WTC11 (cell line): ENCODE measurements at places on chromosomes 13 and 19.

DNA sequence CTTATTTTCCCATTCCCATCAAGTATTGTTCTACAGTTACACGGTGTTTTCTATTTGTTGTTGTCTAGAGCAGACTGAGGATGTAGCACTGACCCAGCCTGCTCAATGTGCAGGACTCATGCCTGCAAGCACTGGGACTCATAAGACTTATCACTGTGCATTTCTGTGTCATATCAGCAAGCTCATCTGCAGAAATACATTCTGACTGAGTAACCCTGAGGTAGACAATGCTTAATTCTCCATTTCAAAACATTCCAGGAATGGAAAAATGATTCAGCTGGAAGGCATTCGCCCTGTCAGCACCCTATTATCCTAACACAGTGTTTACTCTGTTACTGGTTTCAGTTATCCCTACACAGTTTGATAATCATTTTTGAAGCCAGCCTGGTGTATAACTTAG is 2506.4 kb downstream of the PCDH9 start:
- DNase-seq, result no peak

- DNase-seq, result no peak
These were observed 826.7 kb downstream of the DIAPH3 start for GRCh38 chr13:59337070-59337469.

GRCh38 chr13:110403315-110403714 is 96.2 kb downstream of the COL4A2 start:
- DNase-seq, result no peak

GRCh38 chr19:11581740-11582139 is 4.3 kb upstream of the ACP5 start:
- DNase-seq, result no peak

GRCh38 chr13:102141625-102142472 is 260.0 kb downstream of the FGF14 start:
- DNase-seq, result no peak

DNA sequence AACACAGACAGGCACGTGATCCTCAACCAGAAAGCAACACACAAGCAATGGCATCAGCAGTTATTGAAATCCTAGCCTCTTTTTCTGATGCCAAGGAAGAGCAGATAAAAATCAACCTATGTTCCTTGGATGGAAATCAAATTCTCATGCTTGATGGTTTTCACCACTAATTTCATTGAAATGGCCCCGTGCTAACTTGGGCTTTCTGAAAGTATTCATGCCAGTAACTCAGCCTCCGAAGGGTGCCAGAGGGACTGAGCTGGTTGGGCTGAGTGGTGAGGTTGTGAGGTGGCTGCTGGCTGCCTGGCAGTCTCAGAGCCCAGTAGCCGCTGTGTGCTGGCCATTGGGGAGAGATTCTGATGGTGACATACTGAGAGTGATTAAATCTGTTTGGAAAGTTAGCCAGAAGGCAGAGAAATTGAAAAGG is 309.3 kb downstream of the DCT start:
- peak; percentile 15 for DNase-seq

DNA sequence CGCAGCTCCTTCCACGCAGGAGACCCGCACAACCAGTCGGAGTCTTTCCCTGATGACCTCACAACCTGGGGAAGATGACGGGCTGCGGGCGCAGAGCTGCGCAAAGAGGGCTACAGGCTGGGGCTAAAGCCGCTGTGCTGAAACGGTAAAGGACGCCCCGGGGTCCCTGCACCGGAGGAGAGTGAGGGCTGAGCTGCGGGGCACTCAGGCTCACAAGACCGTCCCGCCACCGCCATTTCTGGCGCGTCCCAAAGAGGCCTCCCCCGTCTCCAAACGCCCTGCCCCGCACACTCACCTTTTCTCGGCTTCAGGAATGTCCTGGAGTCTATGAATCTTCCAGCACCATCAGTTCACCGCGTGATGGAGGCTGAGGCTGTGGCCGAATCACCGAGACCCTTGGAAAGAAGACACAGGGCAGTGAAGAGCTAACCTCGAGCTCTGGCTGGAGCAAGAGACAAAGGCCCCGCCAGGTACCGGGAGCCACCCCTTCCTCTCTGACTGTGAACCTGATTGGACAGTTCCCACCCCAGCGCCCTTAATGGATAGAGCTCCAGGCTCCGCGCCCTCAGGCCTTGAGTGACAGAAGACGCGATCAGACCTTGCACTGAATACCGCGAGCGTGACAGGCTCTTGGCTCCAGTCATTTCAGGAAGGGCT is 41.8 kb upstream of the ZNF429 start:
- DNase-seq, result peak; percentile 85

DNA sequence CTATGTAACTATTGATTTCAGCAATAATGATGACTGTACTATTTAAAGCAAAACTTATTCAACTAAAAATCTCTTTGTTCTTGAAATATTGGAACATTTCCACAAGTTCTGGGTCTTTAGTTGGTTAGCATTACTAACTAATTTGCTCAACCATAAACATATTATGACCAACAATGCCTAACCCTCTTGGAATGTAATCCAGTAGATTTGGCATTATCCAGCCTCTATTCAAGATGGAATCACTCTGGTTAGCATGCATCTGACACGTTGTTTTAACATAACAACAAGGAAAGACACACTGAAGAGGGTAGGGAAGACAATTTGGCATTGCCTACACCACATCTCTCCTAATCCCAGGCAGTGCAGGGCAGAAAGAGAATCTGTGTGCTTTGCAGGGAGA is 941.3 kb upstream of the PCDH20 start:
- DNase-seq, result no peak

DNA sequence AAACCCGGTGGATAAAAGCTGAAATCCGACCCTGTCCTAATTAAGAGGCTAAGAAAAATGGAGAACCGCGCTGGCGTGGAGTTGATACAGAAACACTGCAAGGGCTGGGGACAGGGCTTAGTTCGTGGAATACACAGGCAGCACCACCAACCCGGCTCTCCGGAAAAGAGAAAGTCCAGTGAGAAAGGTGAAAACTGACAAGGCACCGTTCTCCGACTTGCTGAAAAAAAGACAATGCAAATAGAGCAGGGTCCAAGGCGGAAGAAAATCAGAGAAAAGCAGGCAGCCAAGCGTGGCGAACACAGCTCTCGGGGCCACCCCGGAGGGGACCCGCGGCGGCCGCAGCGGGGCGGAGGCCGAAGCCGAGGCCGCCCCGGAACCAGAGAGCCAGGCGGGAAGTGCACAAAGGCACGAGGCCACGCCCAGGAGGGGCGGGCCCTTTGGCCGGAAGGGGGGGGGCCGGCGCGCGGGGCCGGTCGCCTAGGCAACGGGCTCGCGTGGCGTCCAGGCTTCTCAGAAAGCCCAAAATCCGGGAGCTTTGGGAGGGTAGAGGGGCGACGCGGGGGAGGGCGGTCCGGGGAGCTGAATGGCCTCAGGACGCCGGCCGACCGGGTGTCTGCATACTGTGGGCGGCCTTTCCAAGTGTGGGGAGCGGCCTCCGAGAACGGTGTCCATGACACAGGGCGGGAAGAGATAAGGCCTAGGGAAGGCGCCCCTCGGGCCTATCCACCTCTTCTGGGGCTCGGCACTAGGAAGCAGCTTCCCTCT is 1.2 kb upstream of the ING1 start:
- DNase-seq, result peak; percentile 74

DNA sequence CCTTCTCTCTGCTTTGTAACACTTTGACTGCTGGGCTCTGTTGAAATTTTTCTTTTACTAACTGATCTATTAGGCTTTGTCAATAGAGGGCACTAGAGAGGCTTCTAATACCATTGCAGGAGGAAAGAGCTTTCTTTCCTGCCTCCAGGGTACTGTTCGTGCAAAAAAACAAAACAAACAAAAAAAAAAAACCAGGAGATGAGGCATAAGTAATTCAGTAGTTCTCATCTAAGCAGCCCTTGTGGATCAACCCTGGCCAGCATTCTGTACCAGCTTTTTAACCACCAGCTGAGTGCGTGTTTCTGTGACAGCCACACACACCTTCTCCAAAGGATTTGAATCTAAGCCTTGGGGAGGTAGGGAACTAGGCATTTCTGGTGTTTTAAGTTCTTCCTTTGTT is 1707.6 kb upstream of the SLC10A2 start:
- no peak for DNase-seq

DNA sequence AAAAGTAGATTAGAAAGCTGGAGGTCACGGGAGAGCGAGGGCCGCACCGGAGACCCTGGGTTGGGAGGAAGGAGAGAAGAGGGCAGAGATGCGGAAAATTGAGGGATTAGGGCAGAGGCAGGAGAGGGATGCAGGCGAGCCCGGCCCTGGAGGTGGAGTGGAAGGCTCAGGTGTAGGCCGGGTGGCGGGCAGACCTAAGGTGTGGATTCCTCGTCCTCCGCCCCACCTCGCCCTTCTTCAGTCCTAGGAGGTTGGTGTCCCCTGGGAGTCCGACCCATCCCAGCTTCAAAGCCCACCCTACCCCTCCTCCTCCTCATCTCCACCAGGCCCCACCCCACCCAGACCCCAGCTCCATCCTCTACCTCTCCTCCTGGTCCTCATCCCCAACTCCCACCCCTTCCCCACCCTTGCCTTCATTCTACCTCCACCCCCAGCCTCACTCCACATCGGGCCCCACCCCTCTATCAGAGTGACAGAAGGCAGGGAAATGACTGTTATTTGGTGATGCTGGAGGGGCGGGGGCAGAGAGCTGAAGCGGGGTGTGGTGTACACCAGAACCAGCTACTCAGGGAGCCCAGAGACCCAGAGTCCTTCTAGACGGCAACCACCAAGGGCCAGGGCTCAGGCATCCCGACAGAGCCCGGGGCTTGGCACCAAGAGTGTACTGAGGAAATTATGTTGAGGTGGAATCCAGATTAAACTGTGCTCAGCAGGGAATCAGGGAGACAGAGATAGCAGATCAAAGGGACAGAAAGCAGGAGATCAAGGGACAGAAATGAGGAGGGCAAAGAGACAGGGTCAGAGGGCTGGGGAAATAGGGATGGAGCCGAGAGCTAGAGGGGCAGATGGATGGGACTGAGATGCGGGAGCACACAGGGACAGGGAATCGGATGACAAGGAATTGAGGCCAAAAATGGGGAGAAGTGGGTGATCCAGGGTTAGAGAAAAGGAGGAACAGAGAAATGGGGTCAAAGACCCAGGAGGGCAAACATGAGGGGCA is 6.4 kb downstream of the ERFL start:
- no peak for DNase-seq

DNA sequence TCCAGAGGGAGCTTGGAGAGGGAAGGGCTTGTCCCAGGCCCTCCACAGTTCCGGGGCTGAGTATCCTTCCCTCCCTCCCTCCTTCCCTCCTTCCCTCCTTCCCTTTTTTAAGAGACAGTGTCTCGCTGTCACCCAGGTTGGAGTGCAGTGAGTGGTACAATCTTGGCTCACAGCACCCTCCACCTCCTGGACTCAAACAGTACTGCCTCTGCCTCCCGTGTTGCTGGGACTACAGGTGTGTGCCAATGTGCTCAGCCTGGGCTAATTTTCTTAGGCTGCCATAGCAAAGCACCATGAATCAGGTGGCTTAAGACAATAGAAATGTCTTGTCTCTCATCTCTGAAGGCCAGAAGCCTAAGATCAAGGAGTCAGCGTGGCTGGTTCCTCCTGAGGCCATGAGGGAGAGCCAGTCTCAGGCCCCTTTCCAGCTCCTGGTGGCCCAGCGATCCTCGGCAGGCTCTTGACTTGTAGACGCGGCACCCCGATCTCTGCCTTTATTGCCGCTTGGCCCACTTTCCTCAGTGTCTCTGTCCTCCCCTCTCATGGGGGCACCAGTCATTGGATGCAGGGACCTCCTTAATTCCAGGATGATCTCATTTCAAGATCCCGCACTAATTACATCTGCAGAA is 47.5 kb downstream of the CRTC1 start:
- DNase-seq, result no peak

DNA sequence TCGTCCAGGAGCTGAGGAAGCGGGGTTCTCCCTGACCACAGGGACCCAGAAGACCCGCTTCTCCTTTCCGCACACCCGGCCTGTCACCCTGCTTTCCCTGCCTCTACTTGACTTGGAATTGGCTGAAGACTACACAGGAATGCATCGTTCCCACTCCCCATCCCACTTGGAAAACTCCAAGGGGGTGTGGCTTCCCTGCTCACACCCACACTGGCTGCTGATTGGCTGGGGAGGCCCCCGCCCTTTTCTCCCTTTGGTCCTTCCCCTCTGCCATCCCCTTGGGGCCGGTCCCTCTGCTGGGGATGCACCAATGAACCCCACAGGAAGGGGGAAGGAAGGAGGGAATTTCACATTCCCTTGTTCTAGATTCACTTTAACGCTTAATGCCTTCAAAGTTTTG is 18.9 kb downstream of the VASP start:
- DNase-seq, result peak; percentile 93

- DNase-seq, result no peak
These were observed 4.0 kb downstream of the GNA11 start for GRCh38 chr19:3098141-3098514.

DNA sequence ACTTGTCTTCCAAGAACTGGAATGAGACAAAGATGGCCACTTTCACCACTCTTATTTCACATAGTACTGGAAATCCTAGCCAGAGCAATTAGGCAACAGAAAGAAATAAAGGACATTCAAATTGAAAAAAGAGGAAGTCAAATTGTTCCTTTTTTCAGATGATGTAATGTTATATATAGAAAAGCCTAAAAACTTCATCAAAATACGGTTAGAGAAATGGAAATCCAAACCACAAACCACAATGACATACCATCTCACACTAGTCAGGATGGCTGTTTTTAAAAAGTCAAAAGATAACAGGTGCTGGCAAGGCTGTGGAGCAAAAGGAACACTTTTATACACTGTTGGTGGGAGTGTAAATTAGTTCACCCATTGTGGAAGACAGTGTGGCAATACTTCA is 113.3 kb upstream of the SPRY2 start:
- no peak for DNase-seq

DNA sequence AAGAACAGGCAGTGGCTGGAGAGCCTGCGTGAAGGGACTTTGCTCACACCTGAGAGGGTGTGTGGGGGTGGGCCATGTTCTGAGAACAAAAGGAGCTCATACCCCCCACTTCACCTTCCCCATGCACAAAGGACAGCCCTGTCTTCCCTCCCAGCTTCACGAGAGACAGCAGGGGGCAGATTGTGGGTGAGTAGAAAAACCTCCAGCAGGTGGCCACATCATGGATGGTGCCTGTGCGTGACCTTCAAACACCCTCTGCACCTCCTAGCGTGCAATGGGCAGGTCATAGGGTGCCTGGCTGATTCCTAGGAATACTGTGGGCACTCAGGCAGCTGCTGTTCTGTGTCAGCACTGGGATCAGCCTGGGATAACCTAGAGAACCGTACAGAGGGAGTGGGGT is 36.3 kb upstream of the PSG9 start:
- no peak for DNase-seq

DNA sequence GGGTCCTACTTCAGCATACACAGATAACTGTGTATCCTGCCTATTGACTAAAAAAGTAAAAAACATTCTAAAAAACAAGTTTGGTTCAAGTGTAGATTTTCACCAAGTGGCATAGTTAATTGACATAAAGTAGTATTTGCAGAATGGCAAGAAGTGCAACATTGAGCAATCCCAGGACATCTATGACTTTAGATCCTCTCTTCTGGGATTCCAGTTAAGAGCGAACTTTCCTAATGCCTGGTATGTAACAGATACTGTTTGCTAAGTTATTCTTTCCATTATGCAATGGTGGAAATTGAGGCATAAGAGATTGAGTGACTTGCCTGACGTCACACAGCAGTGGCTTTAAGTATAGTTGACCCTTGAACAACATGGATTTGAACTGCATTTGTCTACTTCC is 96.1 kb downstream of the ZMYM2 start:
- no peak for DNase-seq

- no peak for DNase-seq
These were observed 79.2 kb downstream of the SIPA1L3 start for GRCh38 chr19:37986048-37986750.

- no peak for DNase-seq
These were observed 50.3 kb downstream of the RAP2A start for GRCh38 chr13:97484301-97484700.

- no peak for DNase-seq
These were observed 94.7 kb upstream of the RAP2A start for GRCh38 chr13:97339019-97339987.

GRCh38 chr19:39253374-39254149 is 4.9 kb upstream of the IFNL4 start:
- no peak for DNase-seq
